CD4-positive, alpha-beta memory T cell (primary cell): ENCODE measurements at places on chromosomes 11 and 22. TPM values are rescaled to one million over a fixed set of nuclear protein-coding genes. Genes with fewer than 3 reads are reported as not detected.
A peak's percentile ranks its signal among the peaks of the same experiment; 100 is the strongest.

The C1QTNF4 gene
- total RNA-seq, result 0.44 TPM

- no peak for DNase-seq
- H3K4me1 ChIP-seq, result peaks cover 26% of the 10 kb centered on the region
- no peak overlapping the region for H3K4me3 ChIP-seq
- no peak overlapping the region for H3K27ac ChIP-seq
- H3K27me3 ChIP-seq, result no peaks in the 10 kb centered on the region
These were observed 2.8 kb downstream of the DUSP8 start for GRCh38 chr11:1569251-1569780.

The PGA3 gene
- total RNA-seq, result not detected

The CLP1 gene
- total RNA-seq, result 16.0 TPM

GRCh38 chr11:21489416-21490115 is 703.3 kb upstream of the ANO5 start:
- H3K4me1 ChIP-seq, result no peaks in the 10 kb centered on the region
- H3K27ac ChIP-seq, result no peak overlapping the region
- no peak overlapping the region for H3K4me3 ChIP-seq
- H3K27me3 ChIP-seq, result no peaks in the 10 kb centered on the region
- no peaks in the 10 kb centered on the region for H3K36me3 ChIP-seq

The OR51I1 gene
- total RNA-seq, result not detected

- H3K27me3 ChIP-seq, result no peaks in the 10 kb centered on the region
- peak; percentile 60 for DNase-seq
- peaks cover 91% of the 10 kb centered on the region for H3K4me1 ChIP-seq
- peak overlapping the region; percentile 14 for H3K4me3 ChIP-seq
- H3K36me3 ChIP-seq, result peaks cover 51% of the 10 kb centered on the region
These were observed 33.3 kb downstream of the CD6 start for GRCh38 chr11:61004761-61005181.

The APOA5 gene
- total RNA-seq, result not detected

- no peaks in the 10 kb centered on the region for H3K36me3 ChIP-seq
- H3K27ac ChIP-seq, result no peak overlapping the region
- DNase-seq, result no peak
- H3K4me1 ChIP-seq, result no peaks in the 10 kb centered on the region
- no peaks in the 10 kb centered on the region for H3K27me3 ChIP-seq
These were observed 35.4 kb downstream of the HORMAD2 start for GRCh38 chr22:30115705-30116104.

The NRXN2 gene
- total RNA-seq, result not detected

GRCh38 chr11:2992997-2993325 is 832 bp upstream of the NAP1L4 start:
- H3K36me3 ChIP-seq, result no peaks in the 10 kb centered on the region
- H3K27me3 ChIP-seq, result no peaks in the 10 kb centered on the region
- no peak for DNase-seq
- peak overlapping the region; percentile 84 for H3K27ac ChIP-seq
- peaks cover 26% of the 10 kb centered on the region for H3K4me1 ChIP-seq
- H3K4me3 ChIP-seq, result peak overlapping the region; percentile 62

The LSP1 gene
- 327 TPM for total RNA-seq

The MRGPRX3 gene
- total RNA-seq, result not detected

The MAPK8IP2 gene
- 0.22 TPM for total RNA-seq
